CD4-positive, alpha-beta T cell treated with Interleukin-4 for 4 hours (primary cell): ENCODE measurements at places on chromosomes 3 and 15.

DNA sequence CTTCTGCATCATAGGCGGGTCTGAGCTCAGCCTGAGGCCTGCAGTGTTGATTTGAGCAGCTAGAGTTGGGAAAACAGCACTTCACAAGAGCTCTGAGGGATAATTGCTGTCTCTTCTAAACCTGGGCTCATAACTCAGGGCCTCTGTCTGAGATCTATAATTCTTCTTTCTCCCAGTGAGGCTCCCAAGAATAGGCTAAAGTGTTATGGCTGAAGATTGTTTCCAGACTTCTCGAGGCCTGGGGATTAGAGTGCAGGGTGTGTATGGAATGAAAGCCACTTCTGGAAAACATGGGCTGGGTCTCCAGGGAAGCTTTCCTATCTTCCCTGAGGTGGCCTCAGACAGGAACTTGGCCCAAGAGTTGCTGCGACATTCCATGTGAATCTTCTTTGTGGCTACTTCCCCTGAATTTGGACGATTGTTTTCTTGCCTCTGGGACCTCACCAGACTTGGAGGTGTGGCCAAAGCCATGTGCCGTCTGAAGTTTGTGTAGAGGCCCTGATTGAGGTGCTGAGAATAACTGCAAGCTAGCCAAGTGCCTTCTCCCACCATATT, 26.5 kb downstream of the MTMR14 start:
- DNase-seq: no peak

DNA sequence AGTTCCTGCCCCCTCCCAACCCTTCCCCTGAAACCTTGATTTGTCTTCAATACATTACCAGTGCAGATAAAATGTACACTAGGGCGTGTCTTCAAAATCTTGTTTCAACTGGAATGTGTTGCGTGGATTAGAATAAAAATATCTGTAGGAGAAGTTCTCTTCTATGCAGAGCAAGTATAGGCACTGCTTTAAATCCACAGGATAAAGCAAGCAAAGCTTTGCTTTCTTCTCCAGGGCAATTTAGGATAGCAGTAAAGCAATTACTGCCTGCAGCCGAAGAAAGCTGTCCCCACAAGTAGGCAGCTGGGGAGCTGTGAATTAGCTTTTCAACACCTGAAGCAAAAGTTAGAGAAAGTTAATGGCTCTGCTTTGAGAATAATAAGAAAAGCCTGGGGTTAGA, 329.7 kb upstream of the KCNMB2 start:
- DNase-seq: no peak

DNA sequence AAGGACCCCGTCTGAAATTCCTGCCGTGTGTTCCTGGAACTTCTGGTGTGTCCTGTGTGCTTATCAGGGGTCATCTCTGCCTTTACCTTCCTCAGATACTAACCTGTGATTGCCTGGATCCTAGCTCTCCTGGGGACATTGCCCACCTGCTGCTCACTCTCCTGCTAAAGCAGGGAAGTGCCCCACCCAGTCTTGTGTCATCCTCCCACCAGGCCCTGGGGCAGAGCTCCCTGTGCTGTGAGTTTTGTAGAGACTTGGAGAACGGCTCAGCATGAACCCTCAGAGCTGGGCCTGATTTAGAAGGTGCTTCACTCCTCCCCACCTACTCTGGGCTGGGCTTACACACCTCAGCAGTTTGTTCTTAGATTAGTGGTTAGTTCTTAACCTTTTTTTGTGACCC, 3.8 kb upstream of the TMEM44 start:
- DNase-seq: no peak

DNA sequence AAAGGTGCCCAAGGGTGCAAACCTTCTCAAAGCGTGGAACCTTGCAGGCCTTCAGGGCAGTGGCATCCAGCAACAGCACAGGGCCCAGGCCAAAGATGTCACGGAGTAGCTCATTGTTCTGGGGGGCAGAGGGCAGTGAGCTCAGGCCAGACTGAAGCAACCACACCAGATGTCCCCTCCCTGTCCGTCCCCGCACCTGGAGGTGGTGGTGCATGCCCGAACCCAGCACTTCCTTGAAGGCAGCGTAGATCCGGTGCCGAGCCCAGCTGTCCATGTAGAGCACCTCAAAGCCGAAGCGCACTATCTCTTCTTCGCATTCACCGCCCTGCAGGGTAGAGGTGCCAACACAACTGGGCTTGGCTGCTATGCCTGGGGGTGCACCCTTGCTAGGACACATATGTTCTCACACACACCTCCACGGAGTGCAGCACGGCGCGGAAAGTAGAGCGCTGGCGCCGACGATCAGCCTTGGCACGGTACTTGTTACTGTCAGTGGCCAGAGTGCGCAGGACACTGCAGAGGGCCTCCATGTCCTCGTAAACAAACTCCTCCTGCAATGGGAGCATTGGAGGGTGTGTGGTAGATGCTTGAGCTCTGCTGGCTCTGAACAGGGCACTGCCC, 3.7 kb downstream of the IFRD2 start:
- no peak for DNase-seq

GRCh38 chr3:102614585-102614984, 179.8 kb downstream of the ZPLD1 start:
- no peak for DNase-seq

GRCh38 chr3:30368978-30369377, 237.4 kb upstream of the TGFBR2 start:
- no peak for DNase-seq

GRCh38 chr15:81516461-81516860, 142.4 kb upstream of the TMC3 start:
- no peak for DNase-seq

DNA sequence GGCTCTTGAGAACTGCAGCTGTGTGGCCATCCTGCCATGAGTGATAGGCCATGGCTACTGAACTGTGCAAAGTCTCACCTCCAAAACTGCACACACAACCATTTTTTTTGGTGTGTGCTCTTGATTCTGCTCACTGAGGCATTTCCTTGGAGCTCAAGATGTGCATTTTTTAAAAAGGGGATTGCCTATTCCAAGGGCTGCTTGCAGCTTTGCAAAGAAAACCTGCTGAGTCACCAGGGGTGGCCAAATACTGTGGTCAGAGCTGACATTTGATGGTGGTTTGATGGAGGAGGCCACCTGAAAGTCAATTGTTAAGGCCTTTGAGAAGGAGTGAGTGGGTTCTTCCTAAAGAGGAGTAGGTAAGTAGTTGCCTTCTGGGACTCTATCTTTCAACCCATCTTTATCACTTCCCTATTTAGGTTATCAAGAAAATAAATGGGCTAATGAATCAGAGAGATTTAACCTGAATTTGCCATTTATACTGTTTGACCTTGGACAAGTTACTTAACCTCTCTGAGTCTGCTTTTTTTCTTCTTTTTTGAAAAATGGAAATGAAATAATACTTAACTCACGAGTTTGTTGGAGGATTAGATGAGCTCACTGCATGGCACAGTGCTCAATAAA, 87.9 kb downstream of the CHST2 start:
- no peak for DNase-seq

DNA sequence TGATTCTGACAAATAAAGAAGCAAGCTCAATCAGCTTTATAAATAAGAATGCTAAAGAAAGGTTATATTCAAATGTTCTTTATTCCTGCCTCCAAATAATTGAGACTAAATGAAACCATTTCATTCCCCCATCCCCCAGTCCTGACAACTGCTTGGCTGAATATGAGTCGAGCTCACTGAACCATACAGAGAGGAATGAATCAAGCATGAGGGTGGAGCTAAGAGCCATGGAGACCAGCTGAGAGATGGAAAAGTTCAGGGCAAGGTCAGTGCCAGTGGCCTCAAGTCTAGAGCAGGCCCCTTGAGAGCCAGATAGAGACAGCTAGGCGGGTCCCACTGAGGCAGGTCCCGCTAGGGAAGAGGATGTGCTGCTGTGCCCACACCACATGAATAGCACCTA, 188.7 kb upstream of the EIF1B start:
- DNase-seq: no peak

- no peak for DNase-seq
These were observed 364.9 kb upstream of the DPPA4 start for GRCh38 chr3:109702252-109702651.

DNA sequence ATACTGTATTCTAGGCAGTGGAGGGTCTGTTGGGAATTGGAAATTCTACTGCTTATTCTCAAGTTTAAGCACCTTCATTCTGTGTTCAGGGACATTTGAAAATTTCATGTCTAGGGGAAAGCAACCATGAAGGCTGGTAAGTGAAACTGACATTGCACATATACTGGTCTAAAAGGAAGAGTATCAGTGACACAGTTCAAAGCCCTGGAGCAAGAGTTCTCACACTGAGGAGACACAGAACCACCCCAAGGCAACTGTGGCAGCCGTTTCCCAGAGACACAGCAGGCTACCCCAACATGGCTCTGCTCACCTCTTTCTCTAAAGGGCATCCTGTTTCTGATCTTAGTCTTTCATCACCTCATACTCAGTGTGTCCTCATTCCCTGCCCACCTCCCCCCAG, 67.5 kb downstream of the KCNMB2 start:
- no peak for DNase-seq

DNA sequence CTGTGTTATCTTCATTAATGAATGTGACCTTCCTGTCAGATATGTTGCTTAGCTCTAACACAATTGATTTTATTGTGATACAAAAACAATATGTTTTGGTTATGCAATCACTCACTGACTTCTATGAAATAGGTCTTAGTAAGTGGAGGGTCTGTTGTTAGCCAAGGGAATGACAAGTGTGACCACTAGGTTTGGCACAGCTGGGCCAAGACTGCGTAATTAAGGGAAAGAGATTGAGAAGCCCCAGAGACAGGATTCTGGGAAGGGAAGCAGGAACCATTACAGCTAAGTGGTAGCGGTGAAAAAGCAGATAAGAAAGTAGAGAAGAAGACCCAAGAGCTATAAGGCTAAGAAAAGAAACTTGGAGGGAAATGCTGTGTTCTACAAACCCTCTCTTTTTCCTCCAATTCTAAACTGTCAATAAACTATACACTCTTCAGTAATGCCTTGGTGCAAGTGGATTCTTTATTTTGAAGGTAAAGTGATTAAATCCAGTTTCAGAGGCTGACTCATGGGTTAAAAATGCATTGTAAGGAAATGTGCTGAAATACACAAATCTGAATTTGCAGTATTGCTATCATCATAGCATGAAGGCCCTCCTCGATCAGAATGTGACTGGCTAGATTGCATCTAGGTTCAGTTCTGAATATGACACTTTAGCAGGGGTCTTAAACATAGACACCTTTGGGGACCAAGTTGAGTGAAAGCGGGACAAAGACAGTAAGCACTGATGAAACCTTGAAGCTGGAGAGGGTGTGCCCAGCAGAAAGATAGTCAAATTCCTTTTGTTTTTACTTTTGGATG, 26.1 kb downstream of the KCNMB2 start:
- DNase-seq: no peak

GRCh38 chr15:73284090-73284716, 84.6 kb downstream of the HCN4 start:
- DNase-seq: peak; percentile 7

GRCh38 chr3:115652738-115653137, 29.4 kb downstream of the GAP43 start:
- no peak for DNase-seq

- no peak for DNase-seq
These were observed 16.6 kb downstream of the NFKBIZ start for GRCh38 chr3:101865751-101866509.

DNA sequence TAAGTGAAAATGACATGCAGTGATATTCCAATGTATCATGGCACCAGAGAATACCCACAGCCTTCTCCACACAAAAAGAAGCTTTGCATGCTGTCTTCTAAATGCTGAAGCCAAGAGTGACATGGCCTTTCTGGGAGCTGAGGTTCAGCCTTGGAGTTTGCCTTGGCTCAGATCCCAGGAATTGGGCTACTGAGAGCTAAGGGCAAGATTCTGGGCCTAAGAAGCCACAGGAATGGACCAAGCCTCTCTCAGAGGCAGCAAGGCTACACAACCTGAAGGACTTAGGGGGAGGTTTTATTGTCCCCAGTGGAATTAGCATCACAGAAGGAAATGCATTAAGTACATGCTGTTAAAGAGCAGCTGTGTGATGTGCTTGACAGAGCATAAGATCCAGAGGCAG, 1078.5 kb downstream of the TUSC7 start:
- no peak for DNase-seq

- peak; percentile 56 for DNase-seq
These were observed 326.4 kb downstream of the SV2B start for GRCh38 chr15:91426412-91426811.

DNA sequence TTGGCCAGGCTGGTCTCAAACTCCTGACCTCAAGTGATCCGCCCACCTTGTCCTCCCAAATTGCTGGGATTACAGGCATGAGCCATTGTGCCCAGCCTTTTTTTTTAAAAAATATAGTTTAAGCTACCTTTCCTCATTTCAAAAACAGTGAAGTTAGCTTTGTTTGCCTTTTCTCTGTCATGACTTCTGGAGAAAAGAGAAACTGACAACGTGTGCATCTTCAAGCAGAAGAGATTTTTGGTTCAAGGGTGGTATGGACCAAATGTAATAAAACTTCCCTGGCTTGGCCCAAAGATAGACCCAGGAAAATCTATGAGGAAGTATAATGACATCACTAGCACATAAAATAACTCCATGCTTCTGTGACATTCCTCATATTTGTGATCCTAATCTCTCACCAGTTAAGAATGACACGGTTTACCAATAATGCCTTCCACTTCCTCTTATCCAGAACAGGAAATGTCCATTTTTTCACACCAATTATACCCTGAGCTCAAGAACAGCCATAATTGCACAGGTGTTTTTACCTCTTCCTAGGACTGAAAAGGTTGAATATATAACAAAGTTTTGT, 781.2 kb upstream of the NR2F2 start:
- no peak for DNase-seq

GRCh38 chr3:30607032-30607833, 832 bp downstream of the TGFBR2 start:
- DNase-seq: peak; percentile 64

DNA sequence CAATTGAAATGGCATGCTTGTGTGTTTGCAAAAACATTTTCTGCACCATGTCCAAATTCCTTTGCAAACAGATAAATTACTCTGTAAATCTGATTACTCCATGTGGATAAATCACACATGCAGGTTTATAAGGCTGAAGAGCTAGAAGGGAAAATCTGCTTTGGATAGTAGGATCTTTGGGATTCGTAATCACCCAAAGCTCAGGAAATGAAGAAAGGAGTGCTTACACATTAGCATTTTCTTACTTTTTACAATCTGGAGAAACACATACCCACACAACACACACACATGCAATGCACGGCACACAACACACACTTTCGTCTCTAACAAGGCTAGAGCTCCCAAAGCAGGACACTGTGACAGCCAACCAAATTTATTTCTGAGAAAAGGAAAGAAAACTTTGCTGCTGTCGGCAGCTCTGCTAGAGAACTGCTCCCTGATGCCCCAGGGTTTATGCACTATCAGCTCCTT, 2.1 kb downstream of the LSAMP start:
- no peak for DNase-seq

GRCh38 chr15:41990691-41991090, 18.3 kb upstream of the EHD4 start:
- DNase-seq: no peak

- DNase-seq: no peak
These were observed 2.8 kb upstream of the CCDC9B start for GRCh38 chr15:40343512-40343911.

GRCh38 chr3:123620343-123620742, 35.5 kb upstream of the HACD2 start:
- DNase-seq: no peak

- no peak for DNase-seq
These were observed 164.1 kb upstream of the SLC2A2 start for GRCh38 chr3:171190668-171191067.
